ENCODE measurements at places on chromosomes 13 and 19.
A peak's percentile ranks its signal among the peaks of the same experiment; 100 is the strongest.

- no peak for DNase-seq
Observed at GRCh38 chr19:54653181-54653809, 9.5 kb upstream of the LILRB4 start.

- no peak for DNase-seq
Observed at GRCh38 chr19:18475004-18475453, 37.1 kb upstream of the ISYNA1 start.

GRCh38 chr13:107650081-107650701 is 565.1 kb downstream of the LIG4 start:
- no peak for DNase-seq

- DNase-seq, result peak; percentile 95
Observed at GRCh38 chr13:41310963-41311405, at the start of gene NAA16. Gene NAA16 (plus strand): TSS chr13:41311267. CDS start chr13:41311529, 262 bp downstream.

DNA sequence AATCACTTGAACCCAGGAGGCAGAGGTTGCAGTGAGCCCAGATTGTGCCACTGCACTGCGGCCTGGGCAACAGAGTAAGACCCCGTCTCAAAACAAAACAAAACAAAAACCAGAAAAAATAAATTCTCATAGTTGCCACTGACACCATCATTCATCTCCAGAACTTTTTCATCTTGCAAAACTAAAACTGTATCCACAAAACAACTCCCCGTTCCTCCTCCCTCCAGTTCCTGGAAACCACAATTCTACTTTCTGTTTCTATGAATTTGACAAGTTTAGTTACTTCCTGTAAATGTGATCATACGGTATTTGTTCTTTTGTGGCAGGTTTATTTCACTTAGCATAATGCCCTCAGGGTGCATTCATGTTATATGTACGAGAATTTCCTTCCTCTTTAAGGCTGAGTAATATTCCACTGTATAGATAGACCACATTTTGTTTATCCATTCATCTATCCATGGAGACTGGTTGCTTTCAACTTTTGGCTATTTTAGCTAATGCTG is 13.2 kb upstream of the ADGRE5 start:
- no peak for DNase-seq

DNA sequence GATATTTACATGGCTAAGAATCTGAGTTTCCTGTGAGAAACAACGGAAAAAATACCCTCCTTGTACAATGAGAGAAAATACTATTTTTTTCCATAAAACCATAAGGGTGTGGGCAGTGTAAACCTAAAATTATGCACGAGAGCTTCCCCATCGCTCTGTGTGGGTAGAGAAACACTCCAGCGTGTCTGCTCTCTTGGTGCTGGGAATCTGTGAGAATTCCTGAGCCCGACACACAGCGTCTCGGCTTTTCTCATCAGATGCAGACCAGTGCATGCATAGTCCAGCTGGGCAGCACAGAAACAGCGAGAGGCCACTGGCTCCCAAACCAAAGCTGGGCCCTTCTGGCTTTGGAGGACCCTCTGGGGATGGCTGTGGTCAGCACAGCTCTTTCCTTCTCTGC is 12.0 kb downstream of the PLPP2 start:
- no peak for DNase-seq

DNA sequence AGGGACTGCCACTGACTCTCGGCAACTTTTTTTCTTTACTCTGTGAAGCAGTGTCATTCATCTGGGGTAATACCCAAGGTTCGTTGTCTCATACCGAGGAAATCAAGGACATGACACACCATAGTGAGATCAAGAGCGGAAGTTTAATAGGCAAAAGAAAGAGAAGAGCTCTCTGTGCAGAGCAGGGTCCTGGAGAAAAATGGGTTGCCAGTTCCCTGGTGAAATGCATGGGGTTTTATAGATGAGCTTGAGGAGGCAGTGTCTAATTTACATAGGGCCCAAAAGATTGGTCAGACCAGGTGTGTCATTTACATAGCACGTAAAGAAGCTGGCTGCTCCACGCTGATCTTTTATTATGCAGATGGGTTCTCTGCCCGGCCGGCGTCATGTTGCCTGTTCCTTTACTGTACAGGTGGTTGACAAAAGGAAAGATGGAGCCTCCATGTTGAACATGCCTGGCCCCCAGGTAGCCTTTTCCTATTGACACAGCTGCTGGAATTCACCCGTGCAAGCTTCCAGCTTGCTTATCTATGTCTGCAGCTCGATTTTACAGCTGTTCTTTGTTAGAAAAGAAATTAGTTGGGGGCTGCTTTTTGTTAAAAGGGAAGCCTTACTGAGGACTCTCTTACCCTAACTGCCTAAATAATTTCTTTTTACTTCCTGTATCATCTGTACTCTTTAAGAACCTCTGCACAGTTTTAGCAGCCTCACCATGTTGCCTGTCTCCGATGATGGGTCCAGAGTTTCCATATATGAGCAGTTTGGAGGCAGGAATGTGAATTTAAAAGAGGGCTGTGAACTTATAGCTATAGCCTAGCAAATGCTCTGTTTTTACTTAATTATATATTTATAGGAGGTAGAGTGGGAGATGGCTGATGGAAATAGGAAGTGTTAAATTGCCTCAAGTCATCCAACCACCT is 98.0 kb upstream of the DIAPH3 start:
- no peak for DNase-seq

- DNase-seq, result no peak
Observed at GRCh38 chr13:85592211-85592610, 207.0 kb downstream of the SLITRK6 start.

All from stimulated activated CD4-positive, alpha-beta T cell treated with anti-CD3 and anti-CD28 coated beads, TNF-alpha, amount 100 ng/mL, for 48 hours (primary cell).